ENCODE measurements at places on chromosomes 11 and 22.
A peak's percentile ranks its signal among the peaks of the same experiment; 100 is the strongest.

- no peak for DNase-seq
Observed at GRCh38 chr11:17581036-17581731, 34.1 kb downstream of the OTOG start.

- DNase-seq = peak; percentile 83
Observed at GRCh38 chr11:126355324-126355925, at the start of gene ST3GAL4. Gene ST3GAL4 (plus strand): TSS chr11:126355686. CDS start chr11:126406156, 50,470 bp downstream.

- DNase-seq = no peak
Observed at GRCh38 chr11:128520888-128521681, 66.3 kb downstream of the ETS1 start.

- DNase-seq = no peak
Observed at GRCh38 chr22:19884161-19884953, 29.7 kb upstream of the GNB1L start.

DNA sequence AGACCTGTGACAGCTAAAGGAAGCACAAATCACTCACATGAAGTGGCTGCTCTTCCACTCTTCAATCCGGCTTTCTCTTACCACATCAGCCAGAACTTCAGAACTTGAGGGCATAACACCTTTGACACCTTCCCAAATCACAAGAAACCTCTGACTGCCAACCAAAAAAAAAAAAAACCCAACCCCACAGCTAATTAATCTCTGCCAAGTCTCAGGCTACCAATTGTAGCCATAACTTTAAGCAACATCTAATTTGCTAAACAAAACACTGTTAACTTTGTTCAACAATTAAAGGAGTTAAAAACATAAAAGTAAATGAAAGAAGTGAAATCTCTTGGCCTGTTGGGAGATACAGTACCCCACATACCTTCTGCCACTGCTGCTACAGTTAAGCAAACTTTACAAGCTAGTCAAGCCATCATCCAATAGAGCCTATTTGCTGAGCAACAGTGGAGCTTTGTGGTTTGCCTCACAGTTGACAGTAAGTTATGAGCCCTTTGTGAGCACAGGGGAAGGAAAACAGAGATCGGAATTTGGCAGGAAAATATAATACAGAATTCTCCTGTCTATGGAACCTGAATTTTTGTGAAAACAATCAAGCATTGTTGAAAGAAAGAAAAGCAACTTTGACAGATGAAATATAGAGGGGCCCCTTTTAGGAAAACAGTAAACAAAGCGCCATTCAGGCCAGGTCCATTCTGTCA lies at the start of gene SOX6:
Gene SOX6, minus strand, starts transcription at position 490 of the 704 bp plus-strand sequence. CDS start 15,298 bp downstream, outside the sequence.
- peak; percentile 71 for DNase-seq

DNA sequence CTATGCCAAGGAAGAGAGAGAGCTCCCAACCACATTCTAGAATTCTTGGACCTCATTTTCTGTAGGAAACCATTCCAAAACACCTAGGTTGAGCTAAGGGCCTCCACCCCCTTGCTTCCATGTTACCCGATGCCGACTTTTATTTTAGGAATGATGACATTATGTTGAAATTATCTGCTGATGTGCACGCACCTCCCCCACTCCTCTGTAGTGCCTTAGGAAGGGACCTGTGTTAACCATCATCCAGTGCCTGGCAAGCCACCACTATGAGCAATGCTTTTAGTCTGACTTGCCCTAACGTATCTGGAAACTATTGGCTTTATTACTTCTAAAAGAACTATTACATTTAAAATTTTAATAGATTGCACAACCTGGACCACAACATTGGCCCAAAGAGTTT lies 42.1 kb downstream of the NCAPD3 start:
- DNase-seq = peak; percentile 70

DNA sequence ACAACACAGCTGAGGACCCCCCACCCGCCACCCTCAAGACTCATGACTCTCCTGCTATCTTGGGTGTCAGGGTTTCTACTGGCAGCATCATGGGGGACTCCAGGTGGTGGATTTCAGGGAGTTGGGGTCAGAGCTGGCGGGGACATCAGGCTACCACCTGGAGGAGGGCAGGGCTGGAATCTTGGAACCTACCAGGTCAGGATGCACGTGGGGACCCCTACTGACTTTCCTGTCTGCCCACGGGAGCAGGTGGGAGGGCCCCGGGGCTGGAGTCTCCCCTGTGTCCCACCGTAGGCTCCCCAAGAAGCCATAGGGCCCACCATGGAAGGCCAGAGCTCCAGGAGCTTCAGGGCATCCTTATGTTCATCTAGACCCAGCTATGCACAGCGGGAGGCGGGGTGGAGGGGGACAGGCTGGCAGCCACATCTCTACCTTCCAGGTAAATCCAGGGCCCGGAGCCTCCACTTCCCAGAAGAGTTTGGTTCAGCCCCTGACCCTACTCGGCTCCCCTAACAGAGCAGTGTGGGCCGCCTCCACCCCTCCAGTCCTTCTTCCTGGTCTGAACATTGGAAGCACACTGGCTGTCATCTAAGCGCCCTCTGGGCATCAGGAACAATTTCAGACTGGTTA lies 10.0 kb downstream of the SLC37A2 start:
- no peak for DNase-seq

DNA sequence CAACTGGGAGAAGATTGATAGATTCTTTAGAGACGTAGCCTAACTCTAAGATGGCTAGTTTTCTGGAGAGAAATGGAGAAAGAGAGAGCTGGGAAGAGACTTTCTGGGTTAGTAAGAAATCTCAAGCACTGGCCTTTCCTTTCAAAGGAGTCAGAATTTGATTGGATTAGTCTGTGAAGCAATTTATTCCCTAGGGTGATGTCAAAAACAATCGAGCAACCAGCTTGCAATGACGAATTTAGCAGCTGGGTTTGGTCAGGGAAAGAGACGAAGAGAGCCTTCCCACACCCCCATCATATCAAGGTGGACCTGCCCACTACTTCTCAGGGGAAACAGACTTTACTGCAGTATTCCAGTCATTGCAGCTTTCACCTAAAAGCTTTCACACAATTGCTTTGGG lies 10.8 kb downstream of the KRTAP5-6 start:
- no peak for DNase-seq

GRCh38 chr11:45918331-45918941 lies 759 bp upstream of the PEX16 start:
- peak; percentile 67 for DNase-seq

GRCh38 chr22:39356464-39356863 lies 6.7 kb downstream of the SYNGR1 start:
- no peak for DNase-seq

DNA sequence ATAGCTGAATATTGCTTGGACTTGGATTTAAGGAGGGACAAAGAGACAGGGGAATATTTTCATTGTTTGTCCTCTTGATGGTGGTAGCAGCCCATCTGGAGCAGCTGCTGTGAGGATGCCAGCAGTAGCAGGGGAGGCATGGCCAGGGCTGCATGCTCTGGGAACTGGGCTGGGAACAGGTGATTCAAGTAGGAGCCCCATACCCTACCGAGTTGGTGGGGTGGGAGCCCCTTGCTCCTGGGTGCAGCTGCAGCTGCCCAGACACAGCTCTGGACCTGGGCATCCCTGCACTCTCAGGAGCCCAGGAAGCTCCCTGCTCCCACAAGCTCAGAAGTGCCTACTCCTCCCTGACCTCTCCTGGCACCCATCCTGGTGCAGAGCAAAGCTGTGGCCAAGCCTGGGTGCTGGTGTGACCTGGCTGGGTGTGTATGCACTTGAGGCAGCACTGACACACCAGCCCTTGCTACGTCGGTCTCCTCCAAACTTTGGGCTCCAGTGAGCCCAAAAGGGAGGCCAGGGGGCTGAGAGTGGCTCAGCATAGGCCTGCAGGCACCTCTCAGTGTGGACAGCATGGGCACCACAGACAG lies 341.8 kb upstream of the CCDC179 start:
- DNase-seq = no peak

DNA sequence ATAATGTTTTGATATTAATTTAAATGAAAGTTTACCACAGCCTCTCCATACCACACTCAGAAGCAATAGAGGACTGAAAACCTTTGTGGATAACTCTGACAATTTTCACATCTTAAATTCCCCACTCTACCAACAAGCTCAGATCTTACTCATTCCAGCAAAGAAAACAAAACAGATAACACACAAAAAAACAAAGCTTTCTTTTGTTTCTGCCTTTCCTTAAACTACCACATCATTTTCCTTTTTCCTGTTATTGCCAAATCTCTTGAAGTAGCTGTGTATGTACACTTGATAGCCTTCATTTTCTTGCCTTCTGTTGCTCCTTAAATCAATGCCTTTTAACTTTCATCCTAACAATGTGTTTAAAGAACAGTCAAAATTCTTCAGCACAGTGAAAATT lies 484.9 kb downstream of the NTM start:
- no peak for DNase-seq

DNA sequence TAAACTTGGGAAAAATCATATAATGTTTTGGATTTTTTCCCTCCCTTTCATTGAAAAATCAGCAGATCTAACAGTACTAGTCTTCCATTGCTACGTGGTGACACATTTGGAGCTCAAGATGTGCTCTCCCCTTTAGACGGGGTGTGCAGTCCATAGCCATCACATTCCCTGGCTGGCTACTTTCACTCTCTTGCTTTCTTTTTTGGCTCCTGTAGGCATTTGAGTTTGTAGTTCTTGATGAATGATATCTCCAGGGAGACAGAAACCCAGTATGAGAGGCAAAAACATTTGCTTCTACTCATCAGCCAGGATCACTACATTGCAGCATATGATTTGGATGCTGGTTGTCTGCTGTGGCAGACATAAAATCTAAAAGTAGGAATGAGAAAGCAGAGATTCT lies 12.1 kb downstream of the CCDC81 start:
- DNase-seq = peak; percentile 28

- DNase-seq = peak; percentile 59
Observed at GRCh38 chr11:86720546-86720945, 48.1 kb upstream of the ME3 start.
